Kasumi-1 (cell line): ENCODE measurements at places on chromosomes 7 and 10.

- no peak for DNase-seq
Observed at GRCh38 chr7:155663937-155664336, 19.5 kb downstream of the RBM33 start.

DNA sequence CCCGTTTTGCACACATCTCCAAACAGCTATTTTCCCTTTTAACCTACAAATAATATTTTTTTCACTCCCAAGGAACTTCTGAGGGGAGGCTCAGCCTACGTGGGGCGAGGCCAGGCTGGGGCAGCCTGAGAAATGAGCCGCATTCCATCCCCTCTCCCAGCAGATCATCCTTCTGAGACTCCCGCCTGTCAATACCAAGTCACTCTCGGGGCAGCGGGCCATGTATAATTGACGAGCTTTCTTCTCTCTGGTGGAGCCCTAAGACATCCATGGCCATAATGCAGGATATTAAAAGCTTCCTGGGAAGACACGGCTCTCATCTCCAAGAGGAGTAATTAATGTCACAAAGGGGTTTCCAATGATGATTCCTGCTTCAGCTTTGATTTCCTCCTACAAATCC is 37.8 kb upstream of the CHST15 start:
- DNase-seq = no peak

DNA sequence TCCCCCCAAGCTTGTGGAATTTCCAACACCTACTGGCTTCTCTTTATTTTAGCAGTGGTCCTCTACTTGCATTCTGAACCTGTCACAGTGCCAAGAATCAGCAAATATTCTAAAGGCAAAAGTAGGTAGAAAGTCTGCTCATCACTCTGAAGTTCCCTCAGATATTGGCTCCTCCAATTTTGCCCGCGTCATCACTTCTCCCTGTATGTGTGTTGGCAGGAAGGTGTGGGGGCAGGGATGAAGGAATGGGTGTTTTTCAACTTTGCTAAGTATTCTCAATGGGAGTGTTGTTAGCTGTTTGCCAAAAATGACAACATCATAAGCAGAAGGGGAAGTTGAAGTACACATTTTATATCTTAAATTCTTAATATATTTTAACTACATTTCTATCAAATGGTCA is 226.2 kb downstream of the POLR1F start:
- DNase-seq = no peak

- no peak for DNase-seq
Observed at GRCh38 chr7:117874191-117874700, 1.0 kb upstream of the CTTNBP2 start.

DNA sequence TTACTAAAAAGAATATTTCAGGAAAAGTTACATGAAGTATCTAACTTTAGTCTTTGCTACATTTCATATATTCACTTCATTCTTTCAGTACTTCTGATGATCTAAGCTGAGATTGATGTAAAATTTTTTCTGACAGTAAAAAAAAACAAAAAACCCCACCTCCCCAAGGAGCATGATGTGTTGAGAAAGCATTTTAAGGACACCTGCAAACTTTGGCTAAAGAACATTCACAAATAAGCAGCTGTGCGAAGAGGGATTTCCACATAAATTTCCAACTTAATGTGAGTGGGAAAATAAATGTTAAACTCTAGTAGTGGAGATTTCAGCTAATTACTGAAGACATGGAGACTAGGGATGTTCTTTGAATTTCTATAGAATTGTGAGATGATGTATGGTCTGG is 35.5 kb downstream of the DLD start:
- no peak for DNase-seq

DNA sequence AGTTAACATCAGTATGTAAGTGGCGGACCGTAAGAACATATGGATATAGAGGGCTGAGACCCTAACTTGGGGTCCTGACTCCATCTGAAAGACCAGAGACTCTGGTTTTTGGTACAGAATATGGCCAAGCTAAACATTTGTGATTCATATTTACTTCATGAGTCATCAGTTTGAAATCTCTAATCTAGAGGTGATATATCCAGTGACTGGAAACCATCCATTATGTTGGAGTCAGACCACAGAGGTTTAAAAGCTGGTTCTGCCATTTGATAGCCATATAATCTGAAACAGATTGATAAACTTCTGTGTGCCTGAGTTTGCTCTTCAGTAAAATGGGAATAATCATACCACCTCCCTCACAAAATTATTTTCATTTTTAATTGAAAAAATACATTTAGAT is 505.3 kb downstream of the SORCS3 start:
- DNase-seq = no peak

DNA sequence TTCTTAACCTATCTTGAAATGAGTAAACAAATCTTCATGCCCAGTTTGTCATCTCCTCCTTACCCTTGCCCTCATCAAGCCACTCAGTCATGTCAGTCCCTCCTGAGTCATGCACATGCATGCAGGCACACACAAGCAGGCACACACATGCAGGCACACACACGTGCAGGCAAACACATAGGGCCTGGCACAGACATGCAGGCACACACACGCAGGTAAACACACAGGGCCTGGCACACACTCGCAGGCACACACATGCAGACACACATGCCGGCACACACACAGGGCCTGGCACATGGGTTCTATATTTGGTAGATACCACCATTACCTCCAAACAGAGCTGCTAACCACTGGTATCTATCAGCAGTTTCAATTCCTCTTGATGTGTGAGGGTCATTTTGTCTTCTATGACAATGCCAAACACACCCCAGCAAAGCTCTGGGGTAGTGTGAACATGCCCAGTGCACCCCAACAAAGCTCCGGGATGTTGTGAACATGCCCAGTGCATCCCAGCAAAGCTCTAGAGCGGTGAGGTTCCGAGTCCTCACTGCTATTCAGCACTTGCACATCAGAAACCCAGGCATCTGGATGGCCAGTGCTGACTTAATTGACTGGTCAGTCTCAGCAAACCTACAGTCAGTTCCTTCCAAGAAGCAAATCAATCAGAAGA is 563.8 kb downstream of the PTPRN2 start:
- no peak for DNase-seq
